NCI-H510A (cell line): ENCODE measurements at places on chromosomes 16 and 17.
A peak's percentile ranks its signal among the peaks of the same experiment; 100 is the strongest.

GRCh38 chr17:80704381-80704819 is 159.8 kb downstream of the RPTOR start:
- DNase-seq: no peak

DNA sequence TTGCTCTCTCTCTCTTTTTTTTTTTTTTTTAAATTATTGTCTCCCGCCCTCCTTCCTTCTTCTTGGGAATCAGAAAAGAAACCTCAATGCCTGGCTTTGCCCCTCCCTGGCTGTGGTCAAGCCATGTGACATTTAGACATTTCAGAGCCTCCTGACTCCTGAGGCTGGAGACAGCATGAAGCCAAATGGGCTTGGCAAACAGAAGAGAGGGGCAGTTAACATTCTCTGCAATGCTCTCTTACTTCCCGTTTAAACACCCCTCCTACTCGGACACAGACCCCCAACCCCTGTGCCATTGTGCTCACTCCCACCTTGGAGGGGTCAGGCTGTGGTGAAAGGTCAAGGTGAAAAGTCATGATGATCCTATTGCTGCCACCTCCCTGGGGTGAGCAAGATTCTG is 14.7 kb upstream of the MEOX1 start:
- no peak for DNase-seq

GRCh38 chr16:86595983-86596605 is 17.7 kb downstream of the FOXL1 start:
- no peak for DNase-seq

- no peak for DNase-seq
Observed at GRCh38 chr17:28763804-28764266, 20.0 kb downstream of the TRAF4 start.

DNA sequence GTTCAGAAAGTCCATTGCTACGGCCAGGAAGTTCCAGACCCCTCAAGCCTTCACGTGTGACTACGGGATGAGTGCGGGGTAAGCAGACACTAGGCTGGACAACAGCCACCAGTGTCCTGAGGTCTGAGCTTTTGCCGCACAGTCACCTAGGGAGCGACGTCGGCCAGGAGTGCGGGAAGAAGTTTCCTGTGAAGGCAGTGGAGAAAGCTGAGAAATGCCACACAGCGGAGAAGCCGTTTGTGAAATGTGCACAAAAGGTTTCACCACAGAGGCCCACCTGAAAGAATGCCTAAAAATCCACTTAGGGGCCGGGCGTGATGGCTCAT is 47.4 kb downstream of the SHCBP1 start:
- no peak for DNase-seq

DNA sequence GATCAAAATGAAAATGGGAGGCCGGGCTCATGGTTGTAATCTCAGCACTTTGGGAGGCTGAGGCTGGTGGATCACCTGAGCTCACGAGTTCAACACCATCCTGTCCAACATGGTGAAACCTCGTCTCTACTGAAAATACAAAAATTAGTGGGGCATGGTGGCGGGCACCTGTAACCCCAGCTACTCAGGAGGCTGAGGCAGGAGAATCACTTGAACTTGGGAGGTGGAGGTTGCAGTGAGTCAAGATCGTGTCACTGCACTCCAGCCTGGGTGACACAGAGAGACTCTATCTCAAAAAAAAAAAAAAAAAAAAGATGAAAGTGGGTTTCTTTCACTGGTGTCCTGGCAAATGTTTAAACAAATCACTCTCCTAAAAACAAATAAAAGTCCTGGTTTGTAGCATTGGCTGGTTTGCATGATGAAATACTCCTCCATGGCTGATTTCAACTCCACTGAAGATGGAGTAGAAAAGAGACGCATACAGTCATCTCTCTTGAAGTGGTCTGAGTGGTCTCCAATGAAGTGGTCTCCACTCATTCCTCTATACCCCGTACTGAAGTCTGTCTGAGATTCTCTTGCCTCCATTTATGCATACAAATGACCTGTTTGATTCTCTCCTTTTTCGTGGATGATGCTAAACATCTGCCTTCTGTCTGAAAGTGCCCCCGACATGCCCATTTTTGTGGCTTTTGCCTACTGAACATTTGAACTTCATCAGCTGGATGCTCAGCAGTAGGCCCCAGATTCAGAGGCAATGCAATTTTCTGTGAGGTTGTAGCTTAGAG is 153.0 kb upstream of the FAM20A start:
- no peak for DNase-seq

- no peak for DNase-seq
Observed at GRCh38 chr17:38540514-38541045, 65.2 kb downstream of the SRCIN1 start.

- no peak for DNase-seq
Observed at GRCh38 chr16:4017807-4018206, 98.4 kb downstream of the ADCY9 start.

DNA sequence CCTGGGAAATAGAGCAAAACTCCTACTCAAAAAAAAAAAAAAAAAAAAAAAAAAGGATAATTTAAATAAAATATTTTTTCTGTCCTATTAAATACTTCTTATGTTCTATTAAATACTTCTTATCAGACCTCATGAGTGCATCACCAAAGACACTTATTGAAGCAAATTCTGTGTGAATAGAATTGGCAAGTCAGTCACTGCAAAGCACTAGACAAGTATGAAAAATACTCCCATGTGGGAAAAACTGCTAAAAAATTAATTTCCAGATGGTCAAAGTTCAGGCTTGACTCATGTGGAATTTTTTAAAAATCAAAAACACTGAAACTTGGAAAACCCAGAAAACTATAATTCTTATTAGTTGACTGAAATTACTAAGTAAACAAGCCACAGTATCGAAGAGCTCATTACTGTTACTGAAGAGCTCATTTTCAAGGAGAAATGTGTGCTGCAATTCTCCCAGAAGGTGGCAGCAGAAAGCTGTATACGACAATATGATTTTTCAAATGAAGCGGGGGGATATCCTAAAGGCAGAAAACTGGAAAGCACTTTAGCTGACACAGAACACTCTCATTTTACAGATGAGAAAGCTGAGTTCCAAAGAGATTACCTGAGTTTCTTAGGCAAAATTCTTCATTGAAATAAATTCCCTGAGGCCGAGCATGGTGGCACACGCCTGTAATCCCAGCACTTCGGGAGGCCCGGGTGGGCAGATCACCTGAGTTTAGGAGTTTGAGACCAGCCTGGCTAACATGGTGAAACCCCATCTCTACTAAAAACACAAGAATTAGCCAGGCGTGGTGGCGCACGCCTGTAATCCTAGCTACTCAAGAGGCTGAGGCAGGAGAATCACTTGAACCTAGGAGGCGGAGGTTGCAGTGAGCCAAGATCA is 15.9 kb upstream of the FBXO47 start:
- DNase-seq: peak; percentile 43

DNA sequence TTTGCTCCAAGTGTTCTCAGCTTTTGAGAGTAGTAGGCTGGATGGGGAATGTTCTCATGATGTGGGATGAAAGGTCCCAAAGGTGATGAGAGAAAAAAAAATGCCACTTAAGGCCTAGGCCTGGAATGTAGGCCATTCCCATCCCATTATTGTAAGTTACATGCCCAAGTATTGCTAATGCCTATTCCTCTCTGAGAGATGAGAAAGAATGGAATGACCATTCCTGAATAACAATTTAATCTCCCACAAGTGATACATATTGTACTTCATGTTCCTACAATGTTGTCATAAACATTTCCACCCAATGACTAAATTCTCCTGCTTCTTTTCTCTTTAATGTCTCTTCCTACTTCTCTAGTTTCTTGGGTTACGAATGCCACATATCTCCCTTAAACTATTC is 102.8 kb upstream of the KCNJ16 start:
- DNase-seq: no peak

DNA sequence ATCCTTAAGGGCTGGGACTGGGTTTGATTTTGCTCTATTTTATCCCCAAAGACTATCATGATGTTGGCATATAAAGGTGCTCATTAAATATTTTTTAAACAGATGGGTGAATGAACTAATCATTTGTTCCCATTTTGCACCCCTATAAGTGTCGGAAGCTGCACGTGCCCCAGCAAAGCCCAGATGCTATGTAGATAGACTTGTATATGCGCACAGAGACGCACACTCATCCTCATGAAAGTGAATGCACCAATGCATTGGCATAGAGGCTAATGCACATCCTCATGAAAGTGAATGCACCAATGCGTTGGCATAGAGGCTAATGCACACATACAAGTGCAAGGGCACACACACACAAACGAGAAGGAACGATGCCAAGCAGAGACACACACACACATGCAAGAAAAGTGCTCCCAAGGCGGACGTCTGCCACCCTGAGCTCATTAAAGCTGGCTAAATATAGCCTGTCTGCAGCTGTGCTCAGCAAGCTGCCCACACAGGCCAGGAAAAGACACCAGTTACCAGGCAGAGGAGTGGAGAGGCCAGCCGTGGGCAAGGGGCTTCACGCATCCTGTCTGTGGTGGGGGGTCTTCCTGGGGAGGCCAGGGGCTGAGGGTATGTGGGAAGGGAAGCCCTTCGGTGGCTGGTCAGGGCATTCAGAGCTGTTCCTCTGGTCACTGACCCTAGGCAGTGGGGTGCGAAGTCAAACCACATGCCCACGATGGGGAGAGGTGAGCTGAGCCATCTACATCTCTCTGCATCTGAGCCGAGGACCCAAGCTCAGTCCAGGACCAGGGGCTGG is 52.6 kb downstream of the PIMREG start:
- DNase-seq: no peak

DNA sequence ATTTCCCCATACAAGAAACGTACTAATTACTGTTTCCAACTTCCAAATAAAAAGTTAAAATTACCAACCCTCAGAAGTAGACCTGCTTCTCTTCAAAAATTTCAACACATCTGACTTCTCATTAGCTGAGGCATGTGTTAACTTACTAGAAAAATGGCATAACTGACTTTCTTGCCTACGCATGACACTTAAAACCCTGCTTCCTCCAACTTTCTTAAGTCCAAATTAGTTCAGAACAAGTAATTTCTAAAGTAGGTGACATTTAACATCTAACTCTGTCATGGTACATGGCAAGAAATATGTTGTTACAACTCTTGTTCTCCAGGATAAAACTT is 6.7 kb downstream of the USP7 start:
- DNase-seq: no peak

GRCh38 chr16:78196502-78196901 is 97.0 kb downstream of the WWOX start:
- DNase-seq: no peak

DNA sequence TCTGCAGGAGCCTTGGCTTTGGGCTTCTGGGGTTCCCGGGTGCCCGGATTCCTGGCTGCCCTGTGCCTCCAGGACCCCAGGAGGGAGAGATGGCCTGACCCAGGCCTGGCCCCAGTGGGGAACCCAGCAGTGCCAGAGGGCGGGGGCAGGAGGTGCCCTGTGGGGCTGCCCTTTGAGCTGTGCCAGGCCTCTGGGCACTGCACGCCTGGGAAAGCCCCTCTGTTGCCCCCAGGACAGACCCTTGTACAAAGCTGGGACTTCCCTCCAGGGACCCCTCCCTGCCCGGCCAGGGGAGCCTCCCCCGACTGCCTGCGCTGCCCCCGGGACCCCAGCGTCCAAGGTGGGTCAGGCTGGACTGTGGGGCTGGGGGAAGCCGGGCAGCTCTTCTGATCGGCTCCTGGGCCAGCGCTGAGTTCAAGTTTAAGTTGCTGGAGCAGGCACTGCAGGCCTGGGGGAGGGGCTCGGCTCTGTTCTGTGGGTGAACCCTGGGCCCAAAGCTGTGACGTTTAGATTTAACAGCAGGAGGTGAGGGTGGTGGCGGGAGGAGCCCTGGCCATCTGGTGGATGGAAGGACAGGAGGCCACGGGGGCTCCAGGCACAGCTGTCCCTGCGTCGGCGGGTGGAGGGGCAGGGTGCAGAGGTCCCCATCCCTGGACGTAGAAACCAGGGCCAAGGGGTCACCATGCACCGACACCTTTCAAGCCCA is 27.6 kb upstream of the C1QTNF8 start:
- no peak for DNase-seq

DNA sequence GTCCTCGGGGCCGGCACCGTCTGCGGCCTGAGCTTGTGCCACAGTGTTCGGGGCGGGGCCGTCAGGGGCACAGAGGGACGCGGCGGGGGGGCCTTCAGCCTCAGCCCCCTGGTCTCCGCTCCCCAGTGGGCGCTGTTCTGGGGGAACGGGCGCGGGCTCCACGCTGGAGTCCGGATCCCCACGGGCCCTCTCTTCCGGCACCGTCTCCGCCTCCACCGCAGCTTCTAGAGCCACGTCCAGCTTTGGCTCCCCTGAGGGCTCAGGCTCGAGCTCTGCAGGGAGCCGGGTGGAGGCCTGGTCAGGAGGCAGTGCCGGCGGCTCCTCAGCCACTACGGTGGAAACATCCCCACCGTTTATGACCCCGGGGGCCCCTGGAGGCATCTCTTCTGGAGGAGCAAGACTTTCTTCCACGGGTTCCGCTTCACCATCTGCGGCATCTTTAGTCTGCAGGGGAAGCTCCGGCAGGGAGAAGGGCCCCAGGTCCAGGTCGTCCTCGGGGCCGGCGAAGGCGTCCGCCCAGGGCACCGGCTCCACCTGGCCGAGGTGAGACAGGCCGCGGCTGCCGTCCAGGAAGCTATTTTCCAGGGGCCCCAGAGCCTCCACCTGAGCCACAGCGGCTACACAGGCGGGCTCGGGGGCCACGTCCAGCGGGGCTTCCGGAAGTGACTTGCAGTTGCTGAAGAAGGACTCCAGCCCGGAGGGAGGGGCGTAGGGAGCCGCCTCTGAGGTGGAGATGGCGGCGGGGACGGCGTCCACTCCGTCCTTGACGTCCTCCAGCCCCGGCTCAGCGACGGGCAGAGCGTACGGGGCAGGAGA is 62.4 kb downstream of the ZNF778 start:
- no peak for DNase-seq

- no peak for DNase-seq
Observed at GRCh38 chr16:86975445-86975844, 341.7 kb downstream of the C16orf95 start.

GRCh38 chr17:62160816-62161215 is 95.7 kb upstream of the MED13 start:
- DNase-seq: no peak

GRCh38 chr17:7646457-7646856 is 4.3 kb upstream of the ATP1B2 start:
- no peak for DNase-seq

DNA sequence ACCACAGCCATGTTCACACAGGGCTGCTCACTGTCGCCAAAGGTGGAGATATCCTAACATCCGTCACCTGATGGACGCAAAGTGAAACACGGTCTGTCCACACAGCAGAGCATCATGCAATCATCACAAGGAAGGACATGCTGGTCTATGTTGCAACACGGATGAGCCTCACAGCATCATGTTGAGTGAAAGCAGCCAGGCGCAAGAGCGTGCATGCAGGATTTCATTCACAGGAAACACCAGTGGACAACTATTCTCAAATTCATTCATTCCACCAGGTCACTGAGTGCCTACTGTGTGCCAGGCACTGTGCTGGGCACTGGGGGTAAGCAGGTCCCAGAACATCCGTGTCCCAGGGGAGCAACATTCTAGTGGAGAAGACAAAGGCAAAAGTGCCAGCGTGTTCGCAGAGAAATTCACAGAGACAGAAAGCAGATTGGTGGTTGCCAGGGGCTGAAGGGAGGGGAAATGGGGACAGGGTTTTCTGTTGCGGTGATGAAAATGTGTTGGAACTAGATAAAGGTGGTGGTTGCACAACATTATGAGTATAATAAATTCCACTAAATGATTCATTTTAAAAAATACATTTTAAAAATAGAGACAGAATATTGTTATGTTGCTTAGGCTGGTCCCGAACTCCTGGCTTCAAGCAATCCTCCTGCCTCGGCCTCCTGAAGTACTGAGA is 22.7 kb upstream of the KCNJ12 start:
- no peak for DNase-seq

GRCh38 chr17:2174468-2175293 is 119.8 kb downstream of the HIC1 start:
- DNase-seq: peak; percentile 49

- DNase-seq: no peak
Observed at GRCh38 chr16:69798466-69798865, 36.3 kb downstream of the WWP2 start.

GRCh38 chr16:51989637-51990230 is 557.2 kb downstream of the TOX3 start:
- DNase-seq: no peak
